Hematopoietic multipotent progenitor cell treated with erythropoietin and hydrocortisone succinate and interleukin-3 and kit ligand, for 6 days (in vitro differentiated cells): ENCODE measurements at places on chromosomes 4 and X.

DNA sequence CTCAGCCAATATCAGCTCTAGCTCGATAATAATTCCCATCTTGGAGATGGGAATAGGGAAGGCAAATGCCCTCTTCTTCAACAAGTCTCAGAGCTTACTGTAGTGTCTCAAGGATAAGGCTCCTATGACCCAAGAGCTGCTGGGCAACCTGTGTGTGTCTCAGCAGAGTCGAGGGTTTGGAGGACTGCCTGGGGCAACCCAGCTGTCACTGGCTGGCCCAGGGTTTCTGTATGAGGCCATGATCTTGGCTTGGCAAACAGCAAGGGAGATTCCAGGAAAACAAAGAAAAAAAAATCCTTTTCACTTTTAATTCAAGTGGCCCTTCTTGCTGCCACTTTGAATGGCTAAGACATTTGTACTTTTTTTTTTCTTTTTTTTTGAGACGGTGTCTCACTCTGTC lies 34.4 kb downstream of the TMSB4X start:
- DNase-seq = no peak

GRCh38 chr4:122588453-122589238 lies 32.2 kb downstream of the IL21 start:
- DNase-seq = peak; percentile 10

DNA sequence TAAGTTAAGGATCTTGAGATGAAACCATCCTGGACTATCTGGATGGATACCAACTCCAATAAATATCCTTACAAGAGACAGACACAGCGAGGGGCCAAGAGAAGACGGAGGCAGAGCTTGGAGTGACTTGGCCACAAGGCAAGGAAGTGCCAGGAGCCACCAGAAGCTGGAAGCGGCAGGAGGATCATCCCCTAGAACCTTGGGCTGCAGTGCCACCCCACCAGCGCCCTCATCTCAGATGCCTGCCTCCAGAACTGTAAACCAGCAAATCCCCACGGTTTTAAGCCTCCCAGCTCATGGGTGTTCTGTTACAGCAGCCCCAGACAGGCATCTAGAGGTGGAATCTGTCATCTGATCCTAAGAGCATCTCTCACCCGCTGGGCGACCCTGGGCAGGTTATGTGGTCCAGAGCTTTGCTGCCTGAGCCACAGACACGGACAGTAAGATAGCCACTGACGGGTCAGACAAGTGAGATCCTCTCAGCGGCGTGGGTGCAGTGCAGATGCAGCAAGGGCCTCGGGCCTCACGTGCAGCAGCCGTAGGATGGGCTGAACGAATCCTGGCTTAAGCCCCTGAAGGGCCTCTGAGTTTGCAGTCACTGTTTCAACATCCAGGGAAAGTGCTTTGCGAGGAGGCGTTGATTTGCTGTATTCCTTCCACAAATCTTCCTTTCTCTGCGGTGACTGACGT lies 25.1 kb upstream of the MXD4 start:
- no peak for DNase-seq

- DNase-seq = no peak
These were observed 29.8 kb upstream of the HPGDS start for GRCh38 chr4:94372228-94372978.

DNA sequence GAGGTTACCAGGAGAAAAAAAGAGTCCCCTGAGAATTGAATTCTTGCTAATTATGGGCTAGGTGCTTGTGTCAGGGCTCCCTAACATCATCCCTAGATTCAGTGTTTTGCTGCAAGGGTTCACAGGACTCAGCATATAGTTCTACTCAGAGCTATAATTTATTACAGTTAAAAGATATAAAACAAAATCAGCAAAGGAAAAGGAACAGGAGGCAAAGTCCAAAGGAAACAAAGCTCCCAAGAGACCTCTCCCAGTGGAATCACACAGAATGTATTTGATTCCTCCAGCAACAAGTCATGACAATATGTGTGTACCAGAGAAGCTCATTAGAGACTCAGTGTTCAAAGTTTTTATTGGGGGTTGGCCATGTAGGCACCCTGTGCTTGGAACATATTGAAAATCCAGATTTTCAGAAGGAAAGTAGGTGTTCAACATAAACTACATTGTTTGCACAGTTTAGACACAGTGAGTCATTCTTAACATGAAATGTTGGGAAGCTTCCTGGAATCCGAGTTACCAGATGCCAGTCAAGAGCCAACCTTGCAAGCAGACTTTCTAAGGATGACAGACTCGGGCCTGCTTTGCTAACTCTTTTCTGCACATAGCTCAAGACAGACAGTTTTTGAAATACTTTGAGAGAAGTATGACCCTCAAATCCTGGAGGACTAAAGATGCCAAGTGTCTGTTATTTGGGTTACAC lies 311.3 kb upstream of the EMCN start:
- DNase-seq = no peak

- no peak for DNase-seq
These were observed 1911.4 kb downstream of the STIM2 start for GRCh38 chr4:28772066-28772465.

DNA sequence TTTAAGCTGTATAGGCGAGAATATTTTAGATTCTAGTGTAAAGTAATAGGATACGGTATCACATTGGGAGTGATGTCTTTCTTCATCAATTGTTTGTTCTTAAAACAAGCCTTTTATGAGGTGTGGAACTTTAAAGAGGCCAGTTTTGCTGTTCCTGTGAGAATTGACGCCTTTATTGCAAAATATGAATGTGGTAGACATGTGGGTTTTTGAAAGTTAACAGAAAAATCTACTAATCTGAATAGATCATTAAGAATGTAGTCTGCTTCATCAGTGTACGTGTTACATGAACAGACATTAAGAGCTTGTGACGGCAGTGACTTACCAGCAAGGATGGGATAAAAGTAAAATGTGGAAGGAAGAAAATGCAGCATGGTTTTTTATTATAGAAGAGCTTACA lies 63.8 kb downstream of the STOX2 start:
- peak; percentile 13 for DNase-seq

- DNase-seq = no peak
These were observed 10.0 kb upstream of the RHOXF2B start for GRCh38 chrX:120087289-120088017.

- no peak for DNase-seq
These were observed 466.0 kb downstream of the DMD start for GRCh38 chrX:32745323-32745722.

DNA sequence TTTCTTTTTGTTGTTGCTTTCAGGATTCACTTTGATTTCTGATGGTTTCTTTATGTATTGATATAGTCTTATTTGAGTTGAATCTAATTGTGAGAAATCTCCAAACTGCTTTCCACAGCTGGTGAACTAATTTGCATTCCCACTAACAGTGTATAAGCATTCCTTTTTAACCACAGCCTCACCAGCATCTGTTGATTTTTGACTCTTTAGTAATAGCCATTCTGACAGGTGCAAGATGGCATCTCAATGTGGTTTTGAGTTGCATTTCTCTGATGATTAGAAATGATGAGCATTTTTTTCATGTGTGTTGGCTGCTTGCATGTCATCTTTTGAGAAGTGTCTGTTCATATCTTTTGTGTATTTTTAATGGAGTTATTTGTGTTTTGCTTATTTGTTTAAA lies 1023.1 kb downstream of the SH3BGRL start:
- DNase-seq = no peak

DNA sequence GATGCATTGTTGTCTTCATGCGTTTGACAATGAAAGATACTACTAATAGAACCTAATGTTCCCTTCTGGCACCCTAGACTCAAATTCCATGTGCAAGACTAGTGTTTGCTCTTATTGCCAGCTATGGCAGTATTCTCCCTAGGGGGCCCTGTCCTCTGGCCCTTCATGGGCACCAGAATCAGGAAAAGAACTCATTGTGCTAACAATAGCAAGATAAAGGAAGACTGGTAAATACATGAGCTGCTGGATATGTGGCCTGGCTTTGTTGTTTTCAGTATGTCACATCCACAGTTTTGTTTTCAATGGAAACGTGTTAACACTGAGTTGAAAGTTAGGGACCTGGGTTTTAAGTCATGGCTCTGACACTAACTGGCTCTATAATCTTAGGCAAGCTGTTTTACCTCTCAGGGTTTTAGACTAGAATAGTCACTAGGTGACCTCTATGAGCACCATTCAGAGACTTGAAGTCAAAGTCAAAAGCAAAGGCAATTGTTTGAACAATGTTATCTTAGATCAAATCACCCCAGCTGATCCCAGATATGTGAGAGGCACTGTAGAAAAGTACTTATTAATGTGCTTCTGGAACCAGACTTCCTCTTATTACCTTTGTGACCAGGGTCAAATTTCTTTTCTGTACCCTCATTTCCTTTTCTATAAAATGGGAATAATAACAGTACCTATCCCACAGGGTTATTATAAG lies 253.7 kb upstream of the DIAPH2 start:
- no peak for DNase-seq

GRCh38 chrX:40973619-40974018 lies 111.6 kb upstream of the USP9X start:
- no peak for DNase-seq

DNA sequence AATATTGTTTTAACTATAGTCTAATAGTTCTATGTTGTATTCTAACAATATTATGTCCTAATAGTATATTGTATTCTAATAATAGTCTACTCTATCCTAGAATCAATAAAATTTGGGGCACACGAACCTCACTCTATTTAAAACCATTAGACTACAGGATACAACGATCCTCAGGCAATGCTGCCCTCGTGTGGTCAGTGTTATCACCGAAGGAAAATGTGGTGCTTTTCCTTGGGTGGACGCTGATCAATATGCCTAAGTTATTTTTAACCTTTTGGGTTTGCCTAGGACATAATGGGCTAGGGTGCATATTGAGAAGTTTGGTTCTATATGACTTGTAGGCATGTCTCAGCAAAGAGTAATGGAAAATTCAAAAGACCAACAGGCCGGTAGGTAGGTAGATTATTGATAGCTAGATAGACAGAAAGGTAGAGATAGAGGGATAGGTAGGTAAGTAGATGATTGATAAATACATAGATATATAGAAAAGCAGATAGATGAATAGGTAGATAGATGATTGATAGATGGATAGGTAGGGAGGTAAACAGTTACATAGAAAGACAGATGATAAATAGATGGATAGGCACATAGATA lies 75.1 kb downstream of the PRKX start:
- DNase-seq = peak; percentile 71

DNA sequence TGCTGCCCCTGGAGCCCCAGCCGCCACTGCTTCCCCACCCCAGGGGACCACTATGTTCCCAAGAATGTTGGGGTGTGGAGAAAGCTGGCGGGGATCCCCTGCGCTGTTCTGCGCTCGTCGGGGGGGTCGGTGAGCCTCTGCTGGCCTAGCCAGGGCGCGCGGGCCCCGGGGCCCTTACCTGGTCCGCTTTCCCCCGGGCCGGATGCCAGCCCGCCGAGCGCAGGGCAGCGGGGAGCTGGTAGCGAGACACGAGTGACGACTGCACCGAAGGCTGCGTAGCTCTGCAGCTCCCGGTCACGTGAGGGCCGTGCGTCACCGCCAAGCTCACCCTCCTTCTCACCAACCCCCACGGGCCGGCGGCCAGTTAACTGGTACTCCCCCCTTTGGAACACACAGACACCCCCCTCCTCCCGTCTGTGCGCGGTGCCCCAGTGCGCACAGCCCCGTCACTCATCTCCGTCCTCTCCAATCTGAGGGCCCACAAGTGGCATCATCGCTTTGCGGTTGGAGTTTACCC lies at the start of gene BEX1:
Gene BEX1 (minus strand): TSS at position 254 of the 517 bp plus-strand sequence. CDS start 897 bp downstream, outside the sequence.
- DNase-seq = peak; percentile 28

- no peak for DNase-seq
These were observed 3.8 kb downstream of the PHOX2B start for GRCh38 chr4:41744572-41745291.

DNA sequence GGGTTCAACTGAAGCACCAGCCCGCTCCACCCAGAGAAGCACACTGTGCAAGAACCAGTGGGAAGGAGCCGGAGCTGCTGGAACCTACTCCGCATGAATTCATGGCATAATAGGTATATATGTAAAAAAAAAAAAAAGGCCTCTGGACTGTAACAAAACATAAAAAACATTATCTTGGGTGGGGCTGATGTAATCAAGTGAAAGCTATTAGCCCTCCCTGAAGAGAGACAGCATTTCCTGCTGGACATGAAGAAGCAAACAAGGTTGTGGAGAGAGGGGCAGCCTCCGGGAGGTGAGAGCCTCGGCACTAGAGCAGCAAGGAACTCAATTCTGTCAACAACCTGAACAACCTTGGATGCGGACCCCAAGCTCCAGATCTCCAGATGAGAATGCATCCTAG lies 50.7 kb downstream of the PLAC1 start:
- no peak for DNase-seq

GRCh38 chr4:140776556-140776955 lies 20.4 kb upstream of the TBC1D9 start:
- no peak for DNase-seq

DNA sequence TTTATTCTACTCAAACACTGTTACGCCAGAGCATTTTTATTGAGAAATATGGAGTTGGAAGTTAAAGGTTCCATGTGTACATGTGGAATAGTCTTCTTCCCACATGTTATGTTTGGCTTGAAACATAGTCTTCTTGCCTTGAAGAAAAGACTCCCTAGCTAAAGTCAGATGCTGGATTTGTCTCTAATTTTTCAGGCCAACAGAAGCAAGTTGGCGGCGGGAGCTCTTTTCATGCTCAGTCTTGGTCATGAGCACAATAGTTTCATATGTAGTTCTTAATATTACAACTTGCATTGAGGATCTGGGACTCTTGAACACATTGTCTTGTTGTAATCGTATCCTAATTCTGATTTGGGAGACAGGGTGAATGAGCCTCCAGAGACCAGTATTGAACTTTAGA lies 19.4 kb downstream of the SEPTIN11 start:
- no peak for DNase-seq

- DNase-seq = no peak
These were observed 17.4 kb upstream of the SLC34A2 start for GRCh38 chr4:25638221-25638601.

DNA sequence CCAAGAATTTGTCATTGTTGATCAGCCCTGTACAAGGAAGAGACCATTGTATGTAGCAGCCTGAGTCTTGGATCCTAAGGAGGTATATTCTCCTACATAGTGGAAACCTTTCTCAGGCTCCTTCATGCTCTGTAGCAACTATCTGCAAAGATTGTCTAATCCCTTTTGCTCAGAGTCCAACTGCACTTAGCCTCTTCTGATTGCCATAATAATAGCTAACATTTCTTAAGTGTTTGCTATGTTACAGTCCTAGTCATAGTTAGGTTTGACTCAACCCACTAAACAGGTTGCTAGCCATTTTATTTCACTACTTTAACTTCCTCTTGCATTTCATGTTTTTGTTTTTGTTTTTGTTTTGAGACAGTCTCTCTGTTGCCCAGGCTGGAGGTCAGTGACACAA lies 50.8 kb upstream of the SLC16A2 start:
- no peak for DNase-seq

DNA sequence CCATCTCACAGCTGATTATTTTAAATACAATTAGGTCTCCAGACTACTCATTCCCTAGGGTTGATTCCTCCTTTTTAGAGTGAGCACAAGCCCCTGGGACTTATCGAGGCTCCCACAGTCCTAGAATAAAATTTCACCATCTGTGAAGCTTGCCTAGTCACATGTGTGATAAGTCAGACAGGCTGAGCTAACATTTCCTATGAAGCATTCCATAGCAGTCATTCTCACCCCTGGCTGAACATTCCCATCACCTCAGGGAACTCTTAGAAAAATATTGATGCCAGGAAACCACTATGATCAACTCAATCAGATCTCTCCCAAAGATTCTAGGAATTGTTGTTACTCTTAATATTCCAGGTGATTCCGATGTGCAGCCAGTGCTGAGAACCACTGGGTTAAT lies 37.7 kb downstream of the ARHGEF9 start:
- no peak for DNase-seq

- DNase-seq = no peak
These were observed 44.6 kb downstream of the FGFBP1 start for GRCh38 chr4:15893962-15894361.
